ENCODE measurements at places on chromosomes 2 and 18.

GRCh38 chr2:230160112-230160660 lies 59.6 kb downstream of the SP110 start:
- DNase-seq, result peak; percentile 66
- no peak overlapping the region for H3K4me3 ChIP-seq
- H3K27ac ChIP-seq, result no peak overlapping the region
- H3K27me3 ChIP-seq, result no peaks in the 10 kb centered on the region
- H3K4me1 ChIP-seq, result peaks cover 3% of the 10 kb centered on the region
- peaks cover 4% of the 10 kb centered on the region for H3K36me3 ChIP-seq

GRCh38 chr2:11155381-11156035 lies at the start of gene SLC66A3:
SLC66A3 (plus strand) TSS chr2:11155467; CDS start chr2:11155547, 80 bp downstream.
- peak; percentile 73 for DNase-seq
- H3K36me3 ChIP-seq, result no peaks in the 10 kb centered on the region
- no peaks in the 10 kb centered on the region for H3K27me3 ChIP-seq
- peak within 1 kb of the TSS; percentile 61 for H3K27ac ChIP-seq

GRCh38 chr2:67465623-67466022 lies 68.5 kb downstream of the ETAA1 start:
- no peak overlapping the region for H3K27ac ChIP-seq
- H3K4me1 ChIP-seq, result no peaks in the 10 kb centered on the region
- no peak overlapping the region for H3K4me3 ChIP-seq

- no peaks in the 10 kb centered on the region for H3K36me3 ChIP-seq
- no peak overlapping the region for H3K4me3 ChIP-seq
- DNase-seq, result no peak
- H3K27ac ChIP-seq, result no peak overlapping the region
- no peaks in the 10 kb centered on the region for H3K4me1 ChIP-seq
Observed at GRCh38 chr2:104388296-104388695, 465.6 kb upstream of the POU3F3 start.

DNA sequence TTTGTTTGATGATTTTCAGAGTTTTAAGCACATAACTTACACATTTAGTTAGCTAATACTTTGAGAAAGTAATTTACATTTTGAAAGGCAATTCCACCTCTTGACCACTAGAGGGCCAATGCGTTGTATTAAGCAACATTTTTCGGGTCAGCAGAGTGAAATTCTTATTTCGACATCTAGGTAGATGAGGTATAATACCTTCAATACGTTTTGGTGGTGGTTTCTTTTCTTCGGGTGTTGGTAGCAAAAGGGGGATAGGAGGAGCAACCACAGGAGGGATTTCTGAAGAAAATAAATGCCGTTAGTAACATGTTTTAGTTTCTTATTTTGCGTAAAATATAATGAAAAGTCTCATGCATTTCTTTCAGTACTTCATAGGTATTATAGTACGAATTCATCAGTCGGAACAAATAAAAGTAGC lies 106.3 kb downstream of the TTN start:
- H3K27me3 ChIP-seq, result no peaks in the 10 kb centered on the region
- no peak for DNase-seq
- H3K36me3 ChIP-seq, result peaks cover 3% of the 10 kb centered on the region
- H3K27ac ChIP-seq, result no peak overlapping the region
- H3K4me1 ChIP-seq, result peaks cover 2% of the 10 kb centered on the region
- no peak overlapping the region for H3K4me3 ChIP-seq

DNA sequence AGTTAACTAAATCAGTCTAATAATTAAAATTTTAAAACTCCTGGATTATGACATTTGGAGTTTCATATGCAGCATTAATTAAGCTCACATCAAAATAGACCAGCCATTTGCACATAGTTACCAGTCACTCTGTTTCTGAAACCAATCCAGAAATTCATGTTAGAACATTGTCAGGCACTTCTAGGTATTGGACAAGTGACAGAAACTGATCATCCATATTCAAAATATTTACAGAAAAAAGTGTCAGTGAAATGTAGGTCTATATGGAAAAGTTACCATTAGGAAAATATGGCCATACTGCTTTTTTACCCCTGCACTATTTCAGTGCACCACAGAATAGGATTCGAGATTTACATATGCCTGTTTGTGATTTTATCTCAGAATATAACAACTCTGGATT lies 33.4 kb downstream of the UPP2 start:
- DNase-seq, result no peak
- no peak overlapping the region for H3K27ac ChIP-seq
- peaks cover 4% of the 10 kb centered on the region for H3K27me3 ChIP-seq
- H3K36me3 ChIP-seq, result no peaks in the 10 kb centered on the region
- no peaks in the 10 kb centered on the region for H3K4me1 ChIP-seq

- no peaks in the 10 kb centered on the region for H3K27me3 ChIP-seq
- H3K4me3 ChIP-seq, result peak overlapping the region; percentile 3
- peaks cover 41% of the 10 kb centered on the region for H3K36me3 ChIP-seq
- H3K4me1 ChIP-seq, result peaks cover 92% of the 10 kb centered on the region
- peak overlapping the region; percentile 19 for H3K27ac ChIP-seq
Observed at GRCh38 chr18:77108001-77108692, 24.4 kb downstream of the MBP start.

- H3K36me3 ChIP-seq, result no peaks in the 10 kb centered on the region
- H3K4me3 ChIP-seq, result no peak overlapping the region
- DNase-seq, result no peak
- H3K27me3 ChIP-seq, result no peaks in the 10 kb centered on the region
- no peak overlapping the region for H3K27ac ChIP-seq
Observed at GRCh38 chr2:33014268-33014667, 67.5 kb downstream of the LTBP1 start.

- no peak overlapping the region for H3K27ac ChIP-seq
- peaks cover 32% of the 10 kb centered on the region for H3K27me3 ChIP-seq
- no peak for DNase-seq
- no peaks in the 10 kb centered on the region for H3K36me3 ChIP-seq
- no peak overlapping the region for H3K4me3 ChIP-seq
- no peaks in the 10 kb centered on the region for H3K4me1 ChIP-seq
Observed at GRCh38 chr2:66445925-66446871, 11.3 kb downstream of the MEIS1 start.

DNA sequence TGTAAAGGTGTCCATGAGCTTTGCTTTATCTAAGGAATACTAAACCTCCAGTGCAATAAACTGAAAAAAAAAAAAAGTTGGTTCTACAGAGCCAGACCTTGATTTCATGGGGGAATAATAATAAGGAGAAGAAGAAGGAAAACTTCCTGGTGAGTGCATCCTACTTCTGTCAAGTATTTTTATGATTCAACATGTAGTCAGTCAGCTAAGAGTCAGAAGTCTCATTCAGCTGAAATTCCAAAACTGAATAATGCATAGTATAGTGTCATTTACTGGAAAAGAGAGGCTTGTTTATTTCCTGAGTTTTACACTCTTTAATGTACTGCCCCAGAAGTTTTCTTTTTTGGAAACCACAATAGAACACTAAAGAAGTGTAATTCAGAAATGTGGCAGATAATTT lies 77.8 kb upstream of the TACR1 start:
- no peaks in the 10 kb centered on the region for H3K4me1 ChIP-seq
- H3K27ac ChIP-seq, result no peak overlapping the region
- no peak for DNase-seq
- no peaks in the 10 kb centered on the region for H3K27me3 ChIP-seq
- peaks cover 41% of the 10 kb centered on the region for H3K36me3 ChIP-seq

GRCh38 chr2:162058973-162059668 lies 14.9 kb downstream of the DPP4 start:
- DNase-seq, result peak; percentile 57
- peaks cover 5% of the 10 kb centered on the region for H3K36me3 ChIP-seq
- H3K27me3 ChIP-seq, result no peaks in the 10 kb centered on the region
- H3K4me3 ChIP-seq, result peak overlapping the region; percentile 44
- H3K27ac ChIP-seq, result peak overlapping the region; percentile 89

- H3K4me1 ChIP-seq, result peaks cover 4% of the 10 kb centered on the region
- H3K4me3 ChIP-seq, result no peak overlapping the region
- H3K27ac ChIP-seq, result no peak overlapping the region
Observed at GRCh38 chr18:48735681-48736255, 196.9 kb downstream of the CTIF start.

DNA sequence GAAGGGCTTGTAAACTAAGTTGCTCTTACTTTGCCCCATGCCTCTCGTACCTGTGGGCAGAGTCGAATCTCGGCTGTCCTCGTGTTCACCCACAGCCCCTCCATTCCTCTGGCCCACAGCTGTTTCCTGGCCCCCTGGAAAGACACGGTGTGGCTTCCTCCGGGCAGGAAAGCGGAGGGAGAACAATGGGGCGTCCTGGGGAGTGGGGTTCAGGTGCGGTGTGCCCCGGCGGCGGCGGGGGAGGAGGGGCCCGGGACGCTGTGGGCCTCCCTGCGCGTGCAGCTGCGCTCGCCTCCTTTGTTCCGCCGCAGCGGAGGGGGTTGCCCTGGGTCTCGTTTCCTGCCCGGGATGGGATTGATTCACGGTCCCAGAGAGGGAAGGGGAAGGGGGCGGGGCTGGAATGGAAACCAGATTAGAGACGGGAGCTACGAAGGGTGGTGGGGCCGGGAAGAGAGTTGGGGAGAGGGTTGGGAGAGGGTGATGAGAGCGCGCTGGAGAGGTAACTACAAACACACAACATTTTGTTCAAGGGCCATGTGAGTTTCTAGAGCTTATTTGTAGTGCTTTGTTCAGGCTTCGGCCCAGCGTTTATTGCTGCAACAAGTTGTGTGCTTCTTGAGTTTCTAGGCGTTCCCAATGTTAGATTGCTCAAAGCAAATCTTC lies 796 bp downstream of the MYO1B start:
- no peaks in the 10 kb centered on the region for H3K36me3 ChIP-seq
- peak; percentile 63 for DNase-seq
- H3K27ac ChIP-seq, result peak overlapping the region; percentile 22
- H3K4me3 ChIP-seq, result peak overlapping the region; percentile 82
- H3K4me1 ChIP-seq, result peaks cover 21% of the 10 kb centered on the region
- no peaks in the 10 kb centered on the region for H3K27me3 ChIP-seq

DNA sequence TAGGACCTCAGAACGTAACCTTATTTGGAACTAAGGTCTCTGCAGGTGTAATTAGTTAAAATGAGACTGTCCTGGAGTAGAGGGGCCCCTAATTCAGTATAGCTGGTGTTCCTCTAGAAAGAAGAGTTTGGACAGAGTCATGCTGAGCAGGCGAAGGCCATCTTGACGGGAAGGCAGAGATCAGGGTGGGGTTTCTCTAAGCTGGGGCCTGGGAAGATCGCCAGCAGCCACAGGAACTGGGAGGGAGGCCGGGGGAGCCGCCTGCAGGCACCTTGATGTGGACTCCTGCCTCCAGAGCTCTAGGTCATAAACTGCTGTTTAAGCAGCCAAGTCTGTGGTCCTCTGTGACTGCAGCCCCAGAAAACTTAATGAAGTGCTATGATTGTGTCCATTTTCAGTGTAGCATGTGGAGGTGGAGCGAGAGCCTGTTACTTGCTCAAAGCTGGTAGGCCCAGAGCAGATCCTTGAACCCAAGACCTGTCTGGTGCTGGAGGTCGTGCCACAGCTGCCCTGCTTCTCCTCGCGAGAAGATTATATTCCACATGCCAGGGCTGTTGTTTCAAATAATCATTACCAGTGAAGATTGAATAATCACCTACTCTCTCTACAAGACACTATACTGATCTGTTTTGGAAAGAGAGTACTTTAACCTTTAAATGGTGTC lies 105.7 kb downstream of the TPO start:
- peak overlapping the region; percentile 84 for H3K27ac ChIP-seq
- H3K4me3 ChIP-seq, result no peak overlapping the region
- no peaks in the 10 kb centered on the region for H3K27me3 ChIP-seq
- DNase-seq, result peak; percentile 8
- no peaks in the 10 kb centered on the region for H3K36me3 ChIP-seq
- H3K4me1 ChIP-seq, result peaks cover 23% of the 10 kb centered on the region

GRCh38 chr18:22433956-22434355 lies 16.2 kb upstream of the CTAGE1 start:
- H3K4me3 ChIP-seq, result no peak overlapping the region
- H3K36me3 ChIP-seq, result no peaks in the 10 kb centered on the region
- H3K4me1 ChIP-seq, result no peaks in the 10 kb centered on the region
- H3K27me3 ChIP-seq, result no peaks in the 10 kb centered on the region

- H3K4me1 ChIP-seq, result no peaks in the 10 kb centered on the region
- no peak for DNase-seq
- H3K36me3 ChIP-seq, result no peaks in the 10 kb centered on the region
- no peak overlapping the region for H3K4me3 ChIP-seq
Observed at GRCh38 chr2:111715987-111716904, 167.7 kb downstream of the ANAPC1 start.

GRCh38 chr2:68052717-68053422 lies 9.9 kb downstream of the C1D start:
- H3K27me3 ChIP-seq, result no peaks in the 10 kb centered on the region
- H3K4me3 ChIP-seq, result no peak overlapping the region
- peaks cover 9% of the 10 kb centered on the region for H3K36me3 ChIP-seq
- peaks cover 50% of the 10 kb centered on the region for H3K4me1 ChIP-seq
- no peak for DNase-seq

GRCh38 chr2:187912950-187913349 lies 358.7 kb upstream of the TFPI start:
- no peaks in the 10 kb centered on the region for H3K27me3 ChIP-seq
- no peaks in the 10 kb centered on the region for H3K4me1 ChIP-seq
- no peak overlapping the region for H3K27ac ChIP-seq
- no peak overlapping the region for H3K4me3 ChIP-seq
- H3K36me3 ChIP-seq, result no peaks in the 10 kb centered on the region

DNA sequence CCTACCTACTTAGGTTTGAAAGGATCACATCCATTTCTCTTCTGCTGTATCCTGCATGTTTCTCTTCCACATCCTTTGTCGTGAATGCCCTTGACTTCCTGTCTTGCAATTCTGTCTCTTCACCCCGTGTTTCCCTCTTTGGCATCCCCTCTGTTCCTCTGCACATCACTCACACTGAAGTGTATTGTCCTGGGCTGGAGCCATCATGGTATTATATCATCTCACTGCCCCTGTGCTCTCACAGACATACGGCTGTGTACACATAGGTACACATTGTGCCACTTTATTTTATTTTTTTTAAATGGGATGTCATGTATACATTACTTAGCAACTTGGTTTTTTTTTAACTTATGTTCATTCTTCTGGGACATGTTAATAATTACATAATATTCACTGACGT lies 291.6 kb downstream of the ALPK2 start:
- H3K4me3 ChIP-seq, result no peak overlapping the region
- no peaks in the 10 kb centered on the region for H3K36me3 ChIP-seq
- H3K27me3 ChIP-seq, result no peaks in the 10 kb centered on the region
- no peak for DNase-seq

GRCh38 chr18:35754464-35754863 lies 172.9 kb downstream of the GALNT1 start:
- peaks cover 13% of the 10 kb centered on the region for H3K27me3 ChIP-seq
- no peak for DNase-seq
- H3K4me3 ChIP-seq, result no peak overlapping the region
- no peak overlapping the region for H3K27ac ChIP-seq

DNA sequence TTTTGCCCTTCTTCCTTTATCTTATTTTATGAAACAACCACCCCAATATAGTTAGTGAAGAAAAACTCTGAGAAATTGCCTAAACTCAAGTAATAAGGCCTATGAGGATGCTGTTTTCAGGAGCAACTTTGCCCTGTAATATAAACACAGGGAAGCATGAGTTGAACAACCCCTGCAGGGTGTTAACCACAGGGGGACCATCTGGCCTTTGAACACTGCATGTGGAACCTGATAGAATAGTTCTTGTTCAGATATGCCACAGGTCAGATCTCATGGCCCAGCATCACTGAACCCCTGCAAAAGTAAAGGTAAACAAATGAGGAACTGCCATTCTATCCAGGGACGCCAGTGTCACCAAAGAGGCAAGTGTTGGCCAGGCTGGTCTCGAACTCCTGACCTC lies 82.6 kb downstream of the MAPK4 start:
- no peaks in the 10 kb centered on the region for H3K36me3 ChIP-seq
- H3K4me3 ChIP-seq, result no peak overlapping the region
- H3K4me1 ChIP-seq, result no peaks in the 10 kb centered on the region
- H3K27me3 ChIP-seq, result no peaks in the 10 kb centered on the region

- no peak for DNase-seq
- no peak overlapping the region for H3K4me3 ChIP-seq
- peaks cover 49% of the 10 kb centered on the region for H3K36me3 ChIP-seq
- peaks cover 17% of the 10 kb centered on the region for H3K4me1 ChIP-seq
Observed at GRCh38 chr2:54644236-54644635, 79.2 kb upstream of the EML6 start.
